Pancreas (tissue), 10 donors: ENCODE measurements at places on chromosomes 1 and 21. TPM values are rescaled to one million over a fixed set of nuclear protein-coding genes. Genes with fewer than 3 reads are reported as not detected.

DNA sequence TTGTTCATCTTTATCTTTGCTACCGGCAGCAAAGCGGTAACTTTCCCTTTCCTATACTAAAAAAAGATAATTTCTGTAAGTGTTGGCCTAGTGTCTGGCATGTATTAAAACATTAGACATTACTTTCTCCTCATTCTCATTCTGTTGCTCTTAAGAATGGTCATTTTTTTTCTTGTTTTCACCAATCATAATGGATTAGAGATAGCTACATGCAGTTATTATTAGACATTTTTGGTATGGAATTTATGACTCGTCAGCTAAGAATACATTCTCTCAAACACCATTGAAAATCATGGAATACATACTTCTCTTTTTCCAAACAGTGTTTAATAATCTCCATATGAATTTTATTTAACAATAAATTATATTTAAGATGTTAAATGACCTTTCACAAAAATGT lies 1154.6 kb downstream of the BRINP3 start:
- H3K27ac ChIP-seq, result no peak overlapping the region
- H3K27me3 ChIP-seq, result no peaks in the 10 kb centered on the region
- no peak overlapping the region for H3K4me3 ChIP-seq

DNA sequence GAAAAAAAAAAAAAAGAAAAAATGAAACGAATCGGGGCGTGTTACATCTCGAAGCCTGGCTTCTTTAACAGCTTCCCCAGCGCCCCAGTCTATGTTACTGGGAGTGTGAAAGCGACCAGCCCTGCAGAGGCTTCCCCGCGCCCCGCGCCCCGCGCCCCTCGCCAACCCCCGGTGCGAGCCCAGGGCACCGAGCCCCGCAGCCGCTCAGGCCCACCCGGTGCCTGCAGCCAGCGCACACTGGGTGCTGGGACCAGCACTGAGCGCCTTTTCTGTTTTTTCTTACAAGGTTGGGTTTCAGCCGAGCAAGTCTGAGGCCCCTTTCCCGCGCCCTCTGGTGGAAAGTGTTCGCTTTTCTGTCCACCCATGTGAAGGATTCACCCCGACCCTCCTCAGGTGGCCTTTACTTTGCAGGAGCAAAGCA lies 42.1 kb upstream of the ZNF496 start:
- no peak overlapping the region for H3K27ac ChIP-seq
- H3K4me3 ChIP-seq, result no peak overlapping the region
- H3K27me3 ChIP-seq, result no peaks in the 10 kb centered on the region
- H3K36me3 ChIP-seq, result no peaks in the 10 kb centered on the region
- DNase-seq, result no peak

- H3K36me3 ChIP-seq, result no peaks in the 10 kb centered on the region
- no peak within 1 kb of the TSS for H3K4me3 ChIP-seq
Observed at GRCh38 chr1:156860628-156861423, at the start of gene NTRK1. Gene NTRK1, plus strand, starts transcription at chr1:156860865. Its CDS starts 70 bp downstream, at chr1:156860935.

GRCh38 chr1:92958203-92958970 lies 2.9 kb downstream of the DIPK1A start:
- no peaks in the 10 kb centered on the region for H3K36me3 ChIP-seq
- H3K27me3 ChIP-seq, result no peaks in the 10 kb centered on the region
- no peak overlapping the region for H3K27ac ChIP-seq
- no peak overlapping the region for H3K4me3 ChIP-seq
- no peak for DNase-seq
- H3K4me1 ChIP-seq, result no peaks in the 10 kb centered on the region

DNA sequence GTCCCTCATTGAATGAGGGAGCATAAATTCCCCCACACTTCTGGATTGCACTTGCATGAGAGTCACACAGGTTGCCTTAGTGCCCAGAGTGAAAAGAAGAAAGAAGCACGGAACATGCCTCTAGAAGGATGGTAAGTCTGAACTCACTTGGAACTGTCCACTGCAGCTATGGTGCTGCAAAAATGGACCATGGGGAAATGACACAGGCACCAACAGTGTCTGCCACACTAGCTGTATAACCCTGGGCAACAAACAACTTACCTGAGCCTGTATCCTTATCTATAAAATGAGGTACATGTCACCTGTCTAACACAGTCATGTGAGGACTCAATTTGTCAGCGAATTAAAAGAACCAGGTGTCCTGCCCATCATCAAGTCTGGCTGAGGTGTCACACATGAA lies 50.7 kb downstream of the PALMD start:
- no peak overlapping the region for H3K4me3 ChIP-seq
- no peak overlapping the region for H3K27ac ChIP-seq
- H3K36me3 ChIP-seq, result no peaks in the 10 kb centered on the region

- no peaks in the 10 kb centered on the region for H3K27me3 ChIP-seq
- no peaks in the 10 kb centered on the region for H3K4me1 ChIP-seq
- DNase-seq, result no peak
- H3K4me3 ChIP-seq, result no peak overlapping the region
Observed at GRCh38 chr1:230857077-230857476, 11.2 kb downstream of the C1orf198 start.

ANGPTL3 gene
- 0.28 TPM for polyA plus RNA-seq

DNA sequence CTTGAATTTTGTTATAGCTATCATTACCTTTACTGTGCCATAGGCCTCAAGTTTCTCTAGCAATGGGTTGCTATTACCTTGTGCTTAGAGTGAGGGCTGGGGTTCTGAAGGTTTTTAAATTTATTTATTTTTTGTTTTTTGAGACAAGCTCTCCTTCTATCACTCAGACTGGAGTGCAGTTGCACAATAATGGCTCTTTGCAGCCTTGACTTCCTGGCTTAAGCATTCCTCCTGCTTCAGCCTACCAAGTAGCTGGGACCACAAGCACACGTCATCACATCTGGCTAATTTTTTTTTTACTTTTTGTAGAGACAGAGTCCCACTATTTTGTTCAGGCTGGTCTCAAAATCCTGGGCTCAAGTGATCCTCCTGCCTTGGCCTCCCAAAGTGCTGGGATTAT lies 41.5 kb downstream of the SNX27 start:
- DNase-seq, result no peak
- no peak overlapping the region for H3K27ac ChIP-seq
- H3K27me3 ChIP-seq, result no peaks in the 10 kb centered on the region
- H3K36me3 ChIP-seq, result no peaks in the 10 kb centered on the region
- H3K4me1 ChIP-seq, result no peaks in the 10 kb centered on the region

GRCh38 chr1:3625151-3625907 lies 514 bp downstream of the TPRG1L start:
- H3K36me3 ChIP-seq, result no peaks in the 10 kb centered on the region
- DNase-seq, result peak; percentile 71
- H3K27ac ChIP-seq, result peak overlapping the region; percentile 33
- H3K4me1 ChIP-seq, result no peaks in the 10 kb centered on the region
- H3K27me3 ChIP-seq, result no peaks in the 10 kb centered on the region

GRCh38 chr1:28122183-28122582 lies 33.8 kb upstream of the EYA3 start:
- no peak overlapping the region for H3K4me3 ChIP-seq
- H3K4me1 ChIP-seq, result no peaks in the 10 kb centered on the region
- H3K27ac ChIP-seq, result no peak overlapping the region
- no peaks in the 10 kb centered on the region for H3K36me3 ChIP-seq
- DNase-seq, result no peak
- H3K27me3 ChIP-seq, result no peaks in the 10 kb centered on the region

CADM3 gene
- polyA plus RNA-seq, result 1.0 TPM

PTPRU gene
- 16.6 TPM for polyA plus RNA-seq

DNA sequence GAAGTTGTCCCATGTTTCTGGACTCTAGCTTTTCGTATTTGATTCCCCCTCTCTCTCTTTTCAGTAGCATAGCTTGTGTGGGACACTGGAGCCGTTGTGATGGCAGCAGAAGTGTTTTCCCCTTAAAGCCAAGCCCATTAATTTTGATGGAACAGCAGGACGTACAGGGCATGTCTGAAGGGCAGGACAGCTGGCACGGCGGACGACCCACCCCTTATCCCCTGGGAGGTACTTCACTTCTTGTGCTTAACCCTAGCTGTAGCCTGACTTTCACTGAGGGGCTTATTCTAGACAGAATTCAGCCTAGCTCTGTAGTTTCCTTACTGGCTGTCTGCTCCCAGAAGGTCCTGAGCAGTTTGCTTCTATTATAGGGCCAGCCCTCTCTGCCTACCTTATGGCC lies 8.6 kb upstream of the PPFIA4 start:
- H3K4me3 ChIP-seq, result no peak overlapping the region
- no peaks in the 10 kb centered on the region for H3K4me1 ChIP-seq
- peaks cover 63% of the 10 kb centered on the region for H3K36me3 ChIP-seq
- H3K27ac ChIP-seq, result no peak overlapping the region

LCE2C gene
- not detected for polyA plus RNA-seq

- no peaks in the 10 kb centered on the region for H3K27me3 ChIP-seq
- no peaks in the 10 kb centered on the region for H3K36me3 ChIP-seq
- DNase-seq, result no peak
Observed at GRCh38 chr21:38273745-38274542, 17.2 kb downstream of the KCNJ15 start.

CHI3L1 gene
- 3.2 TPM for polyA plus RNA-seq

DNA sequence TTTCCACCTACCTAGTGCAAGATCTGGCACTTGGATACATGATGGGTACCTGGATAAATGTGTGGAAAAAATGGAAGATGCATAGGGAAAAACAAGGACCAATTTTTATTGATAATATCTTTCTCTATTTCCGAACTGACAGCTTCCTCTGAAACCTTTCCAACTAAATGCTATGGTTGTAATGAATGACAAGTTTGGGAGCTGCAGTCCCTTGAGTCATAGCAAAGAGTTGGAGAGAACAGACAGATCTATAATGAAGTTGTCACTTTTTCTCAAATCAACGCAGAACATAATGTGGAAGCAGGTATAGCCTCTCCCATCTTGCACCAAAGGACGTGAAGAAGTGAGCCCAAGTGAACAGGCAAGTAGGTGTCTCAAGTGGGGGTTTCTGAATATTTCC lies 296.5 kb upstream of the KAZN start:
- DNase-seq, result no peak
- no peaks in the 10 kb centered on the region for H3K4me1 ChIP-seq
- H3K27ac ChIP-seq, result no peak overlapping the region
- H3K4me3 ChIP-seq, result no peak overlapping the region
- no peaks in the 10 kb centered on the region for H3K27me3 ChIP-seq

CAP1 gene
- polyA plus RNA-seq, result 53.2 TPM

PRMT6 gene
- polyA plus RNA-seq, result 13.7 TPM

KLF17 gene
- not detected for polyA plus RNA-seq

FMOD gene
- polyA plus RNA-seq, result 6.5 TPM

DNA sequence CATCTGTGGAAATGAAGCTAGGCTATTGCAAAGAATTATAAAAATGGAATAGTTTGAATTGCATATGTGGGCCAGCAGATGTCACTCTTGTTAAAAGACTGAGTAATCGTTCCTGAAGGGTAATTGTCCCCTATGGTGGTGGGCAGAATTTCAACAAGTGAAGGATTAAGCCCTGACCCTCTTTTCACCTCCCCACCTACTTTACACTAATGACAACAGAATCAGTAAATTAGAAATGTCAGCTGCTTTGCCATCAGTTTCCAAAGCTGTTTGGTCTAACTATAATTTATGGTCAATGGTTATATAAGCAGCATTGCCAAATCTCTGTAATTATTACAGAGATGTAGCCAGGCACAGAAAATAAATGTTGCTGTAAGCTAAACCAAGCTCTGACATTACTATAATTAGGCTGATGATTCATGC lies 898.6 kb downstream of the AMY1C start:
- H3K27ac ChIP-seq, result no peak overlapping the region
- H3K4me1 ChIP-seq, result no peaks in the 10 kb centered on the region
- H3K27me3 ChIP-seq, result peaks cover 5% of the 10 kb centered on the region
- H3K36me3 ChIP-seq, result no peaks in the 10 kb centered on the region
- DNase-seq, result no peak

GRCh38 chr1:205543351-205544301 lies 39.2 kb downstream of the CDK18 start:
- DNase-seq, result no peak
- H3K27me3 ChIP-seq, result no peaks in the 10 kb centered on the region
- no peaks in the 10 kb centered on the region for H3K36me3 ChIP-seq
- H3K27ac ChIP-seq, result peak overlapping the region; percentile 7
- no peak overlapping the region for H3K4me3 ChIP-seq

- no peaks in the 10 kb centered on the region for H3K4me1 ChIP-seq
- H3K27ac ChIP-seq, result no peak overlapping the region
Observed at GRCh38 chr21:43899307-43900077, 34.5 kb downstream of the AGPAT3 start.

GRCh38 chr1:154861607-154862094 lies 8.4 kb downstream of the KCNN3 start:
- no peaks in the 10 kb centered on the region for H3K27me3 ChIP-seq
- no peak overlapping the region for H3K4me3 ChIP-seq
- DNase-seq, result no peak
- no peak overlapping the region for H3K27ac ChIP-seq
- H3K36me3 ChIP-seq, result no peaks in the 10 kb centered on the region
- H3K4me1 ChIP-seq, result no peaks in the 10 kb centered on the region

DNA sequence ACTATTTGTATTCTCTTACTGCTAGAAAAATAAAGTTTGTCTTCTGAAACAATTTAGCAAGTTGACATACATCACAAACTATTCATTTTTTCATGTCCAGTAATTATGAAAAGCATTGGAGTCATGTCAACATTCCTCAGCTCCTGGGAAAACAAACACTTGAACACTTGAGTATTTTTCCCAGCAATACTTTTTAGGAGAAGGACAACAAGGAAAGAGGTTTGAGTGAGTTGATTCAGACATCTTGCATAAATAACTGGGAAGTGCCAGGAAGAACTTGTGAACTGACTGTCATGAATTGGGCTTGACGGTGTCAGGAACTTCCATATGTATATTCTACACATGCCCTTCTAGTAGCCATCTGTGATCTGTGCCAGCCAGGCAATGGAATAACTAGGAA lies 195.6 kb downstream of the HMCN1 start:
- no peaks in the 10 kb centered on the region for H3K27me3 ChIP-seq
- no peak for DNase-seq

IGSF3 gene
- 2.0 TPM for polyA plus RNA-seq

DNA sequence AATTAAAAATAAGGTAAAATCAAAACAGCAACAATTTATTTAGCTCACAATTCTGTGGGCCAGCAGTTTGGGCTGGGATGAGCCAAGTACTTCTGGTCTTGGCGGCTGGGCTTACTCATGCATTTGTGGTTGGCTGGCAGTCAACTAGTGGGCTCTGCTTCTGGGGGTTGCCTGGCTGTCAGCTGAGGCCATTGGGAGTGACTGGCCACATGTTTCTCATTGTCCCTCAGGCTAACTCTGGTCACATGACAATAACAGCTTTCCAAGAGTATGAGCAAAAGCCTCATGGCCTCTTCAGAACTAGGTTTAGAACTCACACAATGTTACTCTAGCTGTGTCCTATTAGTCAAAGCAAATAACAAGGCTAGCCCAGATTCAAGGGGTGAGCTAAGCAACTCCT lies 15.6 kb upstream of the CHIA start:
- no peak overlapping the region for H3K27ac ChIP-seq
- no peaks in the 10 kb centered on the region for H3K4me1 ChIP-seq
- H3K27me3 ChIP-seq, result no peaks in the 10 kb centered on the region
- no peak for DNase-seq
- no peaks in the 10 kb centered on the region for H3K36me3 ChIP-seq

LY9 gene
- not detected for polyA plus RNA-seq

ARHGEF19 gene
- 15.6 TPM for polyA plus RNA-seq
